ENCODE measurements at places on chromosomes 7 and 10. TPM values are rescaled to one million over a fixed set of nuclear protein-coding genes. Genes with fewer than 3 reads are reported as not detected.

- DNase-seq: no peak
Observed at GRCh38 chr7:128831994-128832879, 2.0 kb downstream of the FLNC start.

DNA sequence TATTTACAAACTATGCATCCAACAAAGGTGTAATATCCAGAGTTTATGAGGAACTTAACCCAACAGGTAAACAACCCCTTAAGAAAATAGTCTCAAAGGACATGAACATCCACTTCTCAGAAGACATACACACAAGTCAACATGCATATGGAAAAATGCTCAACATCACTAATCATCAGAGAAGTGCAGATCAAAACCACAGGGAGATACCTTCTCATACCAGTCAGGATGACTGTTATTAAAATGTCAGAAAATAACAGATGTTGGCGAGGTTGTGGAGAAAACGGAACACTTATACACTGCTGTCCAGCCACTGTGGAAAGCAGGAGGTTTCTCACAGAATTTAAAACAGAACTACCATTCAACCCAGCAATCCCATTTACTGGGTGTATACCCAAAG lies 84.0 kb downstream of the ADD3 start:
- DNase-seq: no peak

DNA sequence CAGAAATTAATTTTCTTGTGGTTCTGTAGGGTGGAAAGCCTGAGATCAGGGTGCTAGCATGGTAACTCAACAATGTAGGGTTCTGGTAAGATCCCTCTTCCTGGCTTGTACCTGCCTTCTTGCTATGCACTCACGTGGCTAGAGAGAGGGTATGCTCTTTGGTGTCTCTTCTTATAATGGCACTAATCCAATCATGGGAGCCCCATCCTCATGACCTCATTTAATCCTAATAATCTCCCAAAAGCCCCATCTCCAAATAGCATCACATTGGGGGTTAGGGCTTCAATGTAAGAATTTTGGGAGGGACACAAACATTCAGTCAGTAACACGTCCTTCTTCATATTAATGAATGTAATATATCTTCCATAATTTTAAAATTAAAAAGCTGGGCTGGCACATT lies 39.6 kb upstream of the FAM133B start:
- no peak for DNase-seq

- no peak for DNase-seq
Observed at GRCh38 chr7:74452748-74453321, 871 bp upstream of the GTF2IRD1 start.

GRCh38 chr10:62072901-62073300 lies 171.4 kb downstream of the ARID5B start:
- DNase-seq: no peak

DNA sequence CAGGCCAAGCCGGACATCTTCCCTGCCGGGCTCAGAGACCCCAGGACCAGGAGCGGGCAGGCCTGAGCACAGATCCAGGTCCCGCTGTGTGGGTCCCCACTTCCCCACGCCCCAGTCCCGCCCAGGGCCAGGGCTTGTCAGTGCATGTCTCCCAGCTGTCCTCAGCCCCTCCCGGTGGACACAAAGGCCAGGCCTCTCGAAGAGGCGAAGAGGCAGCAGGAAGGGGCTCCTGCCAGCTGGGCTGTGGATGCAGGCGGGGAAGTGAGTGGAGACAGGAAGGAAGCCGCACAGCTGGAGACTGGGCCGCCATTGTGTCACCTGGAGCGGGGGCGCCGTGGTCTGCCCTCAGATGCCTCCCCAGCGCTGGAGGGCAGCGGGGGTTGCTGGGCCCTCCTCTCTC lies 4.8 kb downstream of the GRIFIN start:
- no peak for DNase-seq

Gene PAPOLB
- not detected for total RNA-seq

Measured in glomerular endothelial cell (primary cell).